Stimulated activated CD4-positive, alpha-beta T cell treated with anti-CD3 and anti-CD28 coated beads, Interleukin-12 subunit alpha, Interleukin-12 subunit beta, amount 100 ng/mL, for 4 hours (primary cell): ENCODE measurements at places on chromosomes 1 and 21.
A peak's percentile ranks its signal among the peaks of the same experiment; 100 is the strongest.

GRCh38 chr1:26184883-26185282 is 5.5 kb upstream of the CATSPER4 start:
- DNase-seq = no peak

GRCh38 chr21:35239811-35240219 is 190.7 kb upstream of the RUNX1 start:
- DNase-seq = no peak

- DNase-seq = no peak
These were observed 345.7 kb downstream of the ZNF326 start for GRCh38 chr1:90340606-90341005.

DNA sequence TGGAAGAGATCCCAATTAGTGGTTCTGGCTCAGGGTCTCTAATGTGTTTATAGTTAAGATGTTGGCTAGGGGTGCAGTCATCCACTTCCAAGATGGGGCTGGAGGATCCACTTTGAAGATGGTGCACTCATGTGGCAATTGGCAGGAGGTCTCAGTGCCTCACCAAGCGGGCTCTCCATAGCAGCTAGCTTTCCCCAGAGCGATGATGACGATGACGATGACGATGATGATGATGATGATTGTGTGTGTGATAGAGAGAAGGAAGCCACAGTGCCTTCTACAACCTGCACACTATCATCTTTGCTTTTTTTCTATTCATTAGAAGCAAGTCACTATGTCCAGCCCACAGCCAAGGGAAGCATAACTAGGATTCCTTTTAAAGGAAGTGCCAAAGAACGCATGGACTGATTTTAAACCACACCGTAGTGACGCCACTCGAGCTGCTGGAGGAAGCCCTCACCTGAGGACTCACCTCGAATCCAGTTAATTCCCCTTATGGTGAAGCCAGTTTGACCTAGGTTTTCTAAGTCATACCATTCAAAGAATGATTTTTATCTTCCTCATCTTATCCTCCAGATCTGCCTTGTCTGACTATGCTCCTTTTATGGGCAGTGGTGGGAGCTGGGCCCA is 49.4 kb downstream of the SRRM1 start:
- DNase-seq = no peak

- no peak for DNase-seq
These were observed 957.0 kb downstream of the AMY1C start for GRCh38 chr1:104706631-104707147.

- DNase-seq = no peak
These were observed 15.6 kb upstream of the ATP1B1 start for GRCh38 chr1:169090900-169091311.

GRCh38 chr1:161031874-161032273 is 6.9 kb downstream of the TSTD1 start:
- no peak for DNase-seq

GRCh38 chr1:77031106-77031662 is 163.9 kb downstream of the ST6GALNAC5 start:
- DNase-seq = no peak

DNA sequence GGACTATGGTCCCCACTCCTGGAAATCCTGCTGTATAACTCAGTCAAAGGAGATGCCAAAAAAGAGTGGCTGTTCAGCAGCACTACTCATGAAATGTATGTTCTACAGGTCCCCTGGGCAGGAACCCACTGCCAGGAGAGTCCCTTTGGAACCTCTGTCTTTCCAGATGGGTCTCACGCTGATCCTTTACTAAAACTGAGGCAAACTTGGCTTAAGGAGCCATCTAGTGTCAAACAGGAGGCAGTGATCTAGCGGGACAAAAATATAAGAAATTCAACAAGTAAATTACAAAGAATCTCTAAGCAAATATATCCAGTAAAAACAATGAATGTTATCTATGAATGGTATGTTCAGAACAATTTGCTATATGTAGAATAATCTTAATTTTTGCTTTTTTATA is 80.5 kb upstream of the PRMT6 start:
- no peak for DNase-seq

DNA sequence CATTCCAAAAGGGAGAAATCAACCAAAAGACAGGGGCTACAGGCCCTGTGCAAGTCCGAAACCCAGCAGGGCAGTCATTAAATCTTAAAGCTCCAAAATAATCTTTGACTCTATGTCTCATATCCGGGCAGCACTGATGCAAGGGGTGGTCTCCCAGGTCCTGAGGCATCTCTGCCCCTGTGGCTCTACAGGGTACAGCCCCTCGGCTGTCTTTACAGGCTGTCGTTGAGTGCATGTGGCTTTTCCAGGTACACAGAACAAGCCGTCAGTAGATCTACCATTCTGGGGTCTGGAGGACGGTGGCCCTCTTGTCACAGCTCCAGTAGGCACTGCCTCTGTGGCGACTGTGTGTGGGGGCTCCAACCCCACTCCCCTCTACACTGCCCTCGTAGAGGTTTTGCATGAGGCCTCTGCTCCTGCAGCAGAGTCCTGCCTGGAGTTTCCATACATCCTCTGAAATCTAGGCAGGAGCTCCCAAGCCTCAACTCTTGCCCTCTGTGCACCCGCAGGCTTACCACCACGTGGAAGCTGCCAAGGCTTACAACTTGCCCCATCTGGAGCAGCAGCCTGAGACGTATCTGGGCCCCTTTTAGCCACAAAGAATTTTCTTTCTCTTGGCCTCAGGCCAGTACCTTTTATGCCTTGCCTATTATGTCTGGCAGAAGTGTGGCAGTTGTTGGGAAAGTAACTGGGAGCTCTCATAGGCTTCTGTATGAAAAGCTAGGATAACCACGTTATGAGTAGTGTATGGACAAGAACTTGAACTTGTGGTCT is 52.5 kb downstream of the POU2F1 start:
- DNase-seq = no peak

DNA sequence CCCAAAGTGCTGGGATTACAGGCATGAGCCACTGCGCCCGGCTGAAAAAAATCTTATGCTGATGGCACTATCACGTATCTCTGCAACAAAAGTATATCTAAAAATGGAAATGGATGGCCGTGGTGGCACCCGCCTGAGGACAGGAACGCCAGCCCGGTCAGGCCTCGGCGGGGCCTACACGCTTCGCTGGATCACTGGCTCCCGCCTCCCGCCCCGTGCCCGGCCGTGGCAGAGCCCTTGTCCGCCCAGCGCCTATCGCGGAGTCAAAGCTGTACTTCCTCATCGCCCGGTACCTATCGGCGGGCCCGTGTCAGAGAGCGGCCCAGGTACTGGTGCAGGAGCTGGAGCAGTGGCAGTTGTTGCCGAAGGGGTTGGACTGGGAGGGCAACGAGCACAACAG is 28.8 kb upstream of the PDPN start:
- DNase-seq = no peak

GRCh38 chr21:30257773-30258172 is 25.0 kb downstream of the KRTAP24-1 start:
- no peak for DNase-seq

GRCh38 chr21:33644383-33645074 is 2.2 kb downstream of the ITSN1 start:
- no peak for DNase-seq

DNA sequence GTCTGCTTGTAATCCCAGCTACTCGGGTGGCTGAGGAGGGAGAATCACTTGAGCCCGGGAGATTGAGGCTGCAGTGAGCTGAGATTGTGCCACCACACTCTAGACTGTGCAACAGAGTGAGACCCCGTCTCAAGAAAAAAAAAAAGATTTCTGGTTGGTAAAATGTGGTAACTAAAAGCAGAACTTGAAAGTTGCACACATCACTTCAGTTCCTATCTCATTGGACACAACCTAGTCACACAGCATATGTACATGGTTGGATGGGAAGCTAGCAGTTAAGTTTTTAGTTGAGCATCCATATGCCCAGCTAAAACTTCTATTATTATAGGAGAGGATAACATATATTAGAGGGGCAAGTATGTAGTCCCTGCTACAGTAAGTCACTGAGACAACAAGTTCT is 22.1 kb downstream of the BCAS2 start:
- DNase-seq = no peak

DNA sequence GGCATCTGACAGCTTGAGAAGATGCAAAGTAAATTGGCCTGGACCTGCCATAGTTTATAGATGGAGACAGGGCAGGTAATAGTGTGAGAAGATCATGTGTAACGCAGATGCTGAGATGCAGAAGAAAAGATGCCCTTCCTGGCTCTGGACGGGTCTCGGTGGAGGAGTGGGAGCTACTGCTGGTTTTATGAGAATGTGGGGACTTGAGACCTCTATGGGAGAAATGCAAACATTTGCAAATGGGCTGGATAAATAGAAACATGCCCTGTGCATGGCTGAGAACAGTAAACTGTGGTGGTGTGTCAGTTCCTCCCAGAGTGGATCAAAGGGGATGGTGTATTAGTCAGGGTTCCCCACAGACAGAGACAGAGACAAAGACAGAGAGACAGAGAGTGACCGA is 21.9 kb downstream of the UBASH3A start:
- no peak for DNase-seq

- DNase-seq = peak; percentile 81
These were observed at the start of gene SDHC for GRCh38 chr1:161314201-161314981. Gene SDHC (plus strand): TSS chr1:161314381. CDS start chr1:161314406, 25 bp downstream.

DNA sequence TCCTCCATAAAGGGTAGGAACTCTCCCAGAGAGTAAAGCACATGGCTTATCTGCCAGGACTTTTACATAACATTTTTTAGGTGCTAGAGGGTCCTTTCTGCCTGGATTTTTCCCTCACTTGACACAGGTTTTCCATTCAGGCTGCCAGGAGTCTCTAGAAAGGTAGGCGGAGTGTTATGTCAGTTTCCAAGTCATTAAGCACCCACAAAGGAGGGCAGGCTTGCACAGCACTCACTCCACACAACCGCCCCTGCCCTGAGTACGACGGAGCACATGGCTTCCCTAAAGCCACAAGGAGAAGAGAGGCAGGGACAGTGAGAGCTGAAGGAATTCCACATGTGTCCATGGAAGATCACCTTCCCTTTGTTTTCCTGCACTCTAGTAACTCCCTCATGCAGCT is 55.7 kb downstream of the CAPZB start:
- DNase-seq = no peak

- no peak for DNase-seq
These were observed 48.9 kb upstream of the GADD45A start for GRCh38 chr1:67636146-67636545.

DNA sequence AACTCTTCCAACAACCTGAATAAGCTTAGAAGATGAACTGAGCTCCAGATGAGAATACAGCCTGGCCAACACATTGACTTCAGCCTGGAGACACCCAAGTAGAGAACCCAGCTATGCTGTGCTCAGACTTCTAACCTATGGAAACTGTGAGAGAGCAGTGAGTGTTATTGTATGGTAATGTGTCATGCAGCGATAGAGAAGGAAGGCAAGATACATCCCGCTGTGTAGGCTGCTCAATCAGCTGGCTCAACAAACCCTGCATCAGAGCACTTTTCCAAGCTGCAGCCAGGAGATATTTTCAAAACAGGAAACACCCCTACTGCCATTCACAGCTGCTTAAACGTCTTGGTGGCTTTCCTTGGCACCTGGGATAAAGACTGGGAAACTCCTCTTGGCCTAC is 321.3 kb downstream of the SIPA1L2 start:
- no peak for DNase-seq

- DNase-seq = no peak
These were observed 57.9 kb downstream of the TTC3 start for GRCh38 chr21:37130971-37131370.

DNA sequence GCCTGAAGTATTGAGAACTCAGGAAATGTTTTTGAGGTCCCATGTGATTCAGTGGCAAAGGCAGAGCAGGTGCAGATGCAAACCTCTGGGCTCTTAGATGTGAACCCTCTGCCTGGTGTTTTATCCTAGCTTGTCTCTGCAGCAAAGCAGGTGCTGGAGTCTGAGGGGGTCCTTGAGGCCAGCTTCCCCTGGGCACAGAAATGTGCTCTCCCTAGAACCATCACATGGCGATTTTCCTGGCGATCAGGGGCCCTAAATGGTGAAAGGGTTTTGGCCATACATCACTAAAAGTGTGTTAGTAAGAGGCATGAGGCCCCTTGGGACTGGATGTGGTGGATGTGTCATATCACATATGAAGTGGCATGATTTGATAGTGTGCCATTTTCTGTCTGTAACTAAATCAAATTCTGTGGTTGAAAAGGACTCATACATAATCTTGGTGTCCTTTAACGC is 144.8 kb downstream of the ST6GALNAC3 start:
- no peak for DNase-seq

DNA sequence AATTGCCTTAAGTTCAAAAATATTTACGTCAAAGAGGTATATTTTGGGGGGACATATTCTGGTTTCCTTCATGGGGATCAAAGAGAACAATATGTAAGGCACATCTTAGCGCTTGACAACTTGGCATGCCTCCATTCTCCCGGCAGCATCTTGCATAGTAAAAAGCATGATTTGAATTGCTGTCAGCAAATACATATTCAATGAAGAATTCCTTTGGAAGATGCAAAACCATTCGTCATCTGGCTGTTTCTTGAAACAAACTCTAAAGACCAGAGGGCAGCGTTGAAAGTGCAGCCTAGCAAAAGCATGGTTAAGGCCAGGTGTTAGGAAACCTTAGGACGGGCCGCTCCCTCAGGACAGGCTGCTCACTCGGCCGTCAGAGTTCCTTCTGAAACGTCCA is 3.4 kb upstream of the PIK3CD start:
- DNase-seq = no peak

GRCh38 chr1:242196101-242196500 is 197.2 kb upstream of the MAP1LC3C start:
- no peak for DNase-seq

DNA sequence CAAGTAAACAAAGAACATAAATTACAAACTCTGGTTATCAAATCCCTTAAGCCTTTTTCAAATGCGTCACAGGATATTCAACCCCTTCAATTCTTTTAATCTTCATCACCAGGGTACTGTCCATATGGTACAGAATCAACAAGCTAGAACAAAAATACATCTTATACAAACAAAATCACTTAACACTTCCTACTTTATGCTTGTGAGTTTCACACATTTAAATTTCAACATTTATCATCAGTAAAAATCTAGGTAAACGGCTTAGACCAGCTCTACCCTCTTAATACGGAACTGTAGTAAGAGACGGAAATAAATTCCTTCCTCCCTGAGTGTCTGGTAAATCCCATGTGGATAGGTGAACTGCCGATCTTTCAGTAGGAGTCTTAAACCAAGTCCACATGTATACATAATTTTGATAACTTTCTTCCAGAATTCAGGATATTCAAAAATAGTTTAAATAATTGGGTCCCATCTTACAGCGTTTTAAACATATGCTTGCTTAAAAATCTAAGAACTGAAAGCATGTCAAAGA is 1.0 kb downstream of the CCDC181 start:
- DNase-seq = no peak

GRCh38 chr1:213448776-213449175 is 397.7 kb downstream of the RPS6KC1 start:
- no peak for DNase-seq

GRCh38 chr1:48841966-48842365 is 65.3 kb upstream of the BEND5 start:
- no peak for DNase-seq

- DNase-seq = no peak
These were observed 7.5 kb downstream of the OLFML3 start for GRCh38 chr1:113986802-113987201.

DNA sequence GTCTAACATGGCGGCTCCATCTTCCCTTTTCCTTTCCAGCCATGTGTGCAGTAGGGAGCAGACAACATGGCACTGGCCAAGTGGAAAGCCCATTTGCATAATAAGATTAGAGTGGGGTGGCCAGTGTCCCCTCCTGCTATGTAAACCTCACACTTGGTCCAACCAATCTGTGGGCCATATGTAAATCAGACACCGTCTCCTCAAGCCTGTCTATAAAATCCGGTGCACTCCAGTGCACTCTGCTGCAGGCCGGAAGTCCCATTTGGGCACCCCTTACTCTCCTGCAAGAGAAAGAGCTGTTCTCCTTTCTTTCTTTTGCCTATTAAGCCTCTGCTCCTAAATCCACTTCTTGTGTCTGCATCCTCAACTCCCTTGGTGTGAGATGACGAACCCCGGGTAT is 44.1 kb downstream of the OLFML3 start:
- no peak for DNase-seq
